ENCODE measurements at places on chromosomes 4 and X.

- DNase-seq: no peak
These were observed 26.1 kb upstream of the CXCL13 start for GRCh38 chr4:77579406-77580076.

- DNase-seq: no peak
These were observed 4.4 kb upstream of the METTL14 start for GRCh38 chr4:118680808-118681207.

DNA sequence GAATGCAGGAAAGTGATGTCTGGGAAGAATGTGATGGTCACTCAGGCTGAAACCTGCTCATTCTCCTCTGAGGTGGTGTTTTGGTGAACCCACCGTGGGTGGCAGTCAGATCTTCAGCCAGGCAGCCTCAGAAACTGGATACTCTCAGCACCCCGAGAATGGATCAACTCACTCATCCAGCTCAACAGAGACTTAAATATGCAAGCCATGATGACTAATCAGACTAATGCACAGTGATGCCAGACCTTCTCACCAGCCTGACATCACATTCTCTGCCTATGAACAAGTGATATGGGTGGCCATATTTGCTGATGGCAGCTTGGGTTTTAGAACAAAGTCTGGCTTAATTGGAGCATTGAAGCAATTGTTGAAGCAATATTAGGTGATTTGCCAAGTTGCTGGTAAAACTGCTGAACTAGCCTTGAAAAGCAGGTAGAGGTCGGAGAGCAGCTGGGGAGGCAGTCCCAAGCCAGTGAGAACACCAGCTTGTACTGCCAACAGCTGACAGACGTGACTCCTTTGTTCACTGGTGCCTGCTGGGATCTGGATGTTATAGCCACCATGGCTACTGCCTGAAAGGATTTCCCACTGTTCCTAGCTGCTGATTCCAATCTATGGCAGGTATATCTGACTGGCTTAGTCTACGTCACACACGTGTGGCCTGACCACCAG, 608.1 kb downstream of the MID1IP1 start:
- DNase-seq: no peak

DNA sequence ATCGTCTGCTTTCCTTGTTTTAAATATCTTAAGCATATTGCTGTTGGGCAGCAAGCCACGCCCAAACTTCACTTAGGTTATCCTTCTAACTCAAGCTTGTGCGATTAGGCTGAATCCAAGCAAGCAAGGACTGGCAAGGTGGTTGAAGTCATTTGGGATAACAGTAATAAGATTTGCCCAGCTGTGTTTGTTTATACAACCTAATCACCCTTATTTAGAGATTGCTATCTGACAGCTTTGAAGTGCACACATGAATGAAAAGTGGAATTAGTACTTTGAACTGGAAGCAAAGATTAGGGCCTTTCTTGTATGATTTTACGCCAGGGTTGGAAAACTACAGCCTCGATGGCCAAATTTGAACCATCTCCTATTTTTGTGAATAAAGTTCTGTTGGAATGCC, 182.1 kb downstream of the ASB9 start:
- DNase-seq: no peak

- no peak for DNase-seq
These were observed 56.6 kb downstream of the STAP1 start for GRCh38 chr4:67615119-67615518.

- DNase-seq: no peak
These were observed 492.6 kb downstream of the BCOR start for GRCh38 chrX:39605183-39605582.
